ENCODE measurements at places on chromosomes 6 and 20.

- no peak for DNase-seq
These were observed 13.9 kb upstream of the MTCL3 start for GRCh38 chr6:127533011-127533410.

DNA sequence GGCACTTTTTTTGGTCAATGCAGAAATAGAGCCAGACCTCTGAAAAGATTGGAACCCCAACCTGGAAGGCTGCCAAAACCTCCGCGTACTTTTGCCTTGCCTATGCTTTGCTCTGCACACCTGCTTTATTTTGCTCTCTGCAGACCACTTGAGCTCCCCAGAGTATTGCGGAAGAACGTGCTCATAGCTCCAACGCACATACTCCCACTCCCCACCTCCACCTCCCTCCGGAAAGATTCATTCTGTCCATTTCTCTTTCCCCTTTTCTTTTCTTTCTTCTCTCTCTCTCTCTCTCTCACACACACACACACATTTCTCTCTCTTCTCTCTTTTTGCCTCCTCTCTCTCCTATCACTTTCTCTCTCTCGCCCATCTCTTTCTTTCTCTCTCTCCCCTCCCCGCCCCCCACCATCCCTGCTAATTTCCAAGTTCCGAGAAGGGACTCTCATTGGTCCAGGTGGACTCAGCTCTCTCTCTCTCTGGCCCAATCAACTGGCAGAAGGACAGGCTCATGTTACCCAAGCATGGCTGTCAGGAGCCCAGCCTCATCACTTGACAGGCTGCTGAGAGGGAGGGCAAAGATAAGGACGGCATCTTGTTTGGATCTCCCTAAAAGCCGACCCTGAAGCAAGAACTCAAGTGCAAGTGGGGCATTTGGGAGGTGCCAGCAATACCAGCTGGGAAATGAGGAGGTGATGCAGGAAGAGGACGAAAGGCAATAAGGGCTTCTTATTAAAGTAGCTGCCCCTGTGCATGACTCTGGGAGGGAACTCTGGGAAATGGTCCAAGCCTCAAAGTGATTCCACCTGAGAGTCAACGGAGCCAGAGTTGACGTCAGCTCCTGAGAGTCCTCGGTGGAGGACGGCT lies 246.1 kb downstream of the LY86 start:
- no peak for DNase-seq

GRCh38 chr20:47243003-47243402 lies 113.5 kb downstream of the ZMYND8 start:
- DNase-seq, result no peak

- no peak for DNase-seq
These were observed 1.8 kb downstream of the ASCC3 start for GRCh38 chr6:100879317-100879716.

GRCh38 chr6:40556023-40556422 lies 31.1 kb downstream of the LRFN2 start:
- no peak for DNase-seq

DNA sequence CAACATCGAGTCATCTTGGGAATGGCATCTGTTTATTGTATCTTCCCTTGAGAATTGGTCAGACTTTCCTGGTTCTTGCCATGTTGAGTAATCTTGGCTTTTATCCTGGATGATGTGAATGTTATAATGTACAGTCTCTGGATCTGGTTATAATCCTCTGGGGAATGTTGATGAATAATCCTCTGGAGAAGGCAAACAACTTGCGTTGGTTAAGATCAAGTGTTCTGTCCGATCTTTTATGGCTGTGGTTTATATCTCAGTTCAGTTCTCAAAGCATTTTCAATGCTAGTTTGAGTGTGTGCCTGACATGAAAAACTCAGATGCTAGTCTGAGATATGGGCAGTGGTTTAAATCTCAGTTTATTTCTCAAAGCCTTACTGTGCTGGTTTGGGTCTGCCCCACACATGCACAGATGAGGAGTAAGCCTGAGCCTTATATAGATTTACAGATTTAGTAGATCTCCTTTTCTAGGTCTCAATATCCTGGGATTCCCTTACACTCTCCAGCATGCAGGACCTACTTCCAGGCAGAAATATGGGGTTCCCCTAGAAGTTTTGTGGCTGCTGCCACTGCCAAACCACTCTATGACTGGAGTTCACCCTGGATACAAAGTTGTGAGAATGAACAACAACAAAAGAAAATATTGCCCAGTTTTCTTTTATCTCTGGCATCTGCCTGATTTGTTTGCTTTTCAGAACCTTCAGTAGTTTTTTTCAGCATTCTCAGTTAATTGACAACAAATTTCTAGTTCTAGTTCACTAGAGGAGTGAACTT lies 191.8 kb upstream of the MAN1A1 start:
- no peak for DNase-seq

DNA sequence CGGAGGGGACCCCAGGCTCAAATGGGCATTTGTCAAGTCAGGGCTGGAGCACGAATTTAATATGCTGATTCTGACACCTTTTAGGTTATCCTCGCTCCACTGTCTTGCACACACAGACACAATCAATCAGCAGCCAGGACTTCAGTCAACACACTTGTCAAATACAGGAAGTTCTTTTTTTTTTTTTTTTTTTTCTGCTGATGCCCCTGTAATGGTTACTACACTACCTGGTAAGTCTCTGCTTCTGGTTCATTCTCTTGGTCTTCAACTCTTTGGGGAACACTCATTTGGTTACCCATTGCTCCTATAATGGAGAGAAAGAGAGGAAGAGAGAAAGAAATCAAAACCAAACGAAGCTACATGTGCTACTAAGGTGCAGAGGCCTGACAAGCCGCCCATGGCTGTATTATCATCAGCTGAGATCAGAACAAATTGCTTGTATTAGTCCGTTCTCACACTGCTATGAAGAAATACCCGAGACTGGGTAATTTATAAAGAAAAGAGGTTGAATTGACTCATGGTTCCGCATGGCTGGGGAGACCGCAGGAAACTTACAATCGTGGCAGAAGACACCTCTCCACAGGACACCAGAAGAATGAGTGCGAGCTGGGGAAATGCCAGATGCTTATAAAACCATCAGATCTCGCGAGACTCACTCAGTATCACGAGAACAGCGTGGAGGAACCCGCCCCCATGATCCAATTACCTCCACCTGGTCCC lies 11.8 kb downstream of the BCAS1 start:
- no peak for DNase-seq

DNA sequence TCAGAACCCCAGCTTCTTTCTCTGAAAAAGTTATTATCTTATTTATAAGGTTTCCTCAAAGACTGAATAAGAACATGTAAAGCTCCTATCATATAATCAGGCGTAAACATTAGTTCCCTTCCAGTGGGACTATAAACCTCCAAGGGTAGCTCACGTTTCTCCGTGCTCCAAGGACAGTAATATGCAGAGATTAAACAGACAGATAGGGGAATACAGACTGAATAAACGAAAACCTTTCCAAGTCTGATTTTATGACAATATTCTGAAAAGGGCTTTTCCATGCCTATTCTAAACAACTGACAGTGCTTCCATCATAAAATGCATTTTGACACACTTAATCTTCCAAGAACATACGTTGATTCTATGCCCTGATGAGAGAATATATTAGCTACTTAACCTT lies 22.8 kb downstream of the BACH2 start:
- no peak for DNase-seq

DNA sequence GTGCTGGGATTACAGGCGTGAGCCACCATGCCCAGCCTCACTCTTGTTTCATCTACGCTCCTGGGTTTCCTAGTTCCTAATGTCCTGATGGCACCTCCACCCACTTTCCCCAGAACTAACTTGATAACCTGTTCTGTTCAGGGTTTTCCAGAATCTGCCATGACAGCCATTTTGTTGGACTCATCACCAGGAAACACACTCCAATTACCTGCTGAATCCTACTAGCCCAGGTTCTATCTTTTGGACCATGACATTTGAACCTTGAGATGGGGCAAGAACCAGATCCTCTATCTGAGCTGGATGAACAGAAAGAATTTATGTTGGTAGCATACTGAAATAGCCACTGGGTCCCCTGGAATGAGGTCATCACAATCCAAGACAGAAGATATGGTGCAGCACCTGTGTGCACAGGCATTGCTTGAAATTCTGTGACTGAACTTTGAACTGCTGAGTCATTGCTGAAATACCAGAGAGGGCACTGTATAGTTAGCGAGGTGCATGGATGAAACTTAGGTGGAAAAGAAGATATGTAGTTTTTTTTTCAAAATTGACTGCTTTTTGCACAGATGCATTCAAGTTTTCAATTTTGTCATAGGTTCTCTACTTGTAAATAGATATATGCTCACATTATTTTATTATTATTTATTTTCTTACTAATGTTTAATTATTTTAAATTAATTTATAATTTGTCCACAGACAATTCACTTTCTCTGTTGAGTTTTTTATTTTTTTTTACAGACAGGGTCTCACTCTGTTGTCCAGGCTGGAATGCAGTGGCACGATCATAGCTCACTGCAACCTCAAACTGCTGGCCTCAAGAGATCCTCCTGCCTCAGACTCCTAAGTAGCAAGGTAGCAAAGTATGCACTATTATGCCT lies 42.8 kb upstream of the TASP1 start:
- no peak for DNase-seq

DNA sequence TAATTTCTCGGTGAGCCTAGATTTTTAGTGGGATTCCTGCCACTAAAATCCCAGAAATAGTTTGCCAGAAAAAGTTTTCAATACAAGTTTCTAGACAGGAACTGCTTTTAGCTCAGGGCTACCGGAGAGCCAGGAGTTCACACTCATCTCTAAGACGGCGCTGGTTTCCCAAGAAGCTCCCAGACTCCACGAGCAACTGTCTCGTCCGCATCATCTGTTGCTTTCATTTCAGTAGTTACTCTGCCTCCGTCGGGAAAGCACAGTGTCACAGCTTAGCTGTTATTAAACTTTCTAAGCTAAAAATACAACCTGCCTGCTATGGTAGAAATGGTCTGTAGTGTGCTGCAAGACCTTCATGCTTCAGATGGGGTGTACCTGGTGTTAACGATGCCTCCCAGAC lies 197.3 kb upstream of the SNX9 start:
- DNase-seq, result no peak

GRCh38 chr20:37230200-37230599 lies 31.4 kb downstream of the GHRH start:
- no peak for DNase-seq

- no peak for DNase-seq
These were observed 332.6 kb downstream of the UTRN start for GRCh38 chr6:144617708-144618107.

- no peak for DNase-seq
These were observed 54.0 kb downstream of the RIN2 start for GRCh38 chr20:19812056-19812455.

GRCh38 chr6:89357390-89357789 lies 4.9 kb upstream of the UBE2J1 start:
- DNase-seq, result no peak

All from stimulated activated CD4-positive, alpha-beta T cell treated with anti-CD3 and anti-CD28 coated beads, Interleukin-2, amount 100 ng/mL, for 24 hours (primary cell).